ENCODE measurements at places on chromosomes 12 and 14.
A peak's percentile ranks its signal among the peaks of the same experiment; 100 is the strongest.

DNA sequence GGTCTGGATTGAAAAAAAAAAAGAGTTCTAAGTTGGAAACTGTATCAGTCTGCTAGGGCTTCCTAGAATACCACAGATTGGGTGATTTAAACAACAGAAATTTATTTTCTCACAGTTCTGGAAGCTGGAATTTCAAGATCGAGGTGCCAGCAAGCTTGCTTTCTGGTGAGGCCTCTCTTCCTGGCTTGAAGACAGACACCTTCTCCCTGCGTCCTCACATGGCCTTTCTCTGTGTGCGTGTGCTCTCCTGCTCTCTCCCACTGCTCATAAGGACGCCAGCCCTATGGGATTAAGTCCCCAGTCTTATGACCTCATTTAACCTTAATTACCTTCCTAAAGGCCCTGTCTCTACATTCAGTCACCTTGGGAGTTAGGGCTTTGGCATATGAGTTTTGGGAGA, 215.5 kb downstream of the PIK3C2G start:
- DNase-seq = no peak

GRCh38 chr12:66901138-66901932, 222.5 kb upstream of the GRIP1 start:
- DNase-seq = no peak

GRCh38 chr12:10130042-10130441, at the start of gene CLEC7A:
Gene CLEC7A (minus strand): TSS chr12:10130199. CDS start chr12:10130082, 117 bp downstream.
- no peak for DNase-seq

DNA sequence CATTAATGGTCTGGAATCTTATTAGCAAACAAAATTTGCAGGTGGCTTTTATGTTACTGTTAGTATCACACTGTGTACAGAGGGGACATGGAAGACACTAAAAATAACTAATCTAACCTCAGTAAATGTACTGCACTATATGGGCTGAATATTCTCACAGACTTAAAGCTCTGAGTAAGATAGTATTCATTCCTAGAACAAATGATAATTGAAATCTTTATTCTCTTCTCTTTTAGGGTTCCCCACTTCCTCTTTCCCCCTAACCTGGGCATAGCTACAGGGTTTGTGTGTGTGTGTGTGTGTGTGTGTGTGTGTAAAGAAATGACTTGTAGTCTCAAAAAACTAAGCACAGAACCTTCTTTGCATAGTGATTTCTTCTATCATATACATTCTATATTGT, 21.4 kb upstream of the HECTD1 start:
- DNase-seq = no peak

GRCh38 chr14:96164861-96165490, 39.7 kb upstream of the BDKRB2 start:
- no peak for DNase-seq

DNA sequence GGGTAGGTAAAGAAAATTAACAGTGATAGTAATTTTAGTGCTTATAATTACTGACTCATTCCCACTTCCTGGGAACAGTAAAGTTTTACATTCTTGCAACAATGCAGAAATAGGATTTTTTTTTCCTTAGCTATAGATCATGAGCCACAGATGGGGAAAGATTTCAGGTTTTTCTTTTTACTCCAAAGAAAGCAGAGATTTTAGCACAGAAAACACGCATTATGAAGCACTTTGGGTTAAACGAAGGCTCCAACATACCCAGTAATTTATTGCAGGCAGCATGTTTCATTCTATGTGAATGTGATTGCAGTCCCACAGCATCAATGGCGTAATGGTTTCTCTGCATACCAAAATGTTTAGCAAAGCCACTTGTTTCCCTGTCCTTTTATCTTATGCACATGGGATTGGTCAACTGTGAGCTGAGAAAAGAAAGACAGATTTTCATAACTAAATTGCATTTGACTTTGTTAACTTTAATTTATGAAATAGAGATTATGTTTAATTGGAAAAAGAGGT, 124.6 kb upstream of the E2F7 start:
- DNase-seq = no peak

DNA sequence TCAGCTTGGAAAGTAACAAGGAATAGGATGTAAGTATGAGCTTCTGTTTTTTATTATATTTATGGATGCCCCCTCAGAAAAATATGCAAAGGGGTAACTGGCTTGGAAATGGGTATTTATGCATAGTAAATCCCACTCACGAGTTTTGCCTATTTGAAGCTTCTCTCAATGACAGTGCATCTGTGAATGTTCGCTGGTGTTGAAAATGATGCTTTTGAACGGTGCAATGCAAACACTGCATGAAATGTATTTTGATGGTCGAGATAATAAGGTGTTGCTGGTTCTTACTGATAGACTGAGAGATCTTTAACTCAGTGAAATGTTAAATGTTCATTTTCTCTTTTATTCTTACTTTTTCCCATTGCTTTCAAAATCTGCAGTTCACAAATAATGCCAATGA, 36.0 kb upstream of the PSEN1 start:
- DNase-seq = no peak

GRCh38 chr12:109439181-109439580, 37.9 kb downstream of the KCTD10 start:
- no peak for DNase-seq

GRCh38 chr14:88607829-88608228, 45.0 kb downstream of the ZC3H14 start:
- no peak for DNase-seq

DNA sequence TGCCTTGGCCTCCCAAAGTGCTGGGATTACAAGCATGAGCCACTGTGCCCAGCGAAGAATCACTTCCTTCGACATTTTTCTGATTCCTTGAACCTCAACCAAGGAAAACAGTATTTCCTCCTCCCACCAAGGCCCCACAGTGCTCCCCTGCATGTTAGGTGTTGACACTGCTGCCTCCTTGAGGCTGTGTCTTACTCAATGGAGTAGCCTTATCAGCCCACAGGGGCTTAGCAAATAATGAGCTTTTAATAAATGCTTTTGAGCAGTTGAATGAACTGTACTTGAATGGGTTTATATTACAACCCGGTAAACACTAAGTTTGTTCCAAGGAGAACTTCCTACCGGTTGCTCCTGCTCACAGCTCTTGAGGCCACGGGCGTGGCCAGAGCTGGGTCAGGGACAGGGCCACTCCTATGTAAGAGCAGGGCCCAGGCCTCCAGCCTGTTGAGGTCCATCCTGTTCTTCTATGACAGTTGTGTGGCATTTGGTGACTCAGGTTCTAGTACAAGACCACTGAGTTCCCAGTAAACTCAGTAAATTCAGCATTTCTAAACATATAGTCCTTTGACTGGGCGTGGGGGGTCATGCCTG, 36.8 kb upstream of the TUBA1A start:
- no peak for DNase-seq

- no peak for DNase-seq
These were observed 18.3 kb upstream of the WIF1 start for GRCh38 chr12:65139389-65139788.

- DNase-seq = no peak
These were observed 1206.0 kb upstream of the TMEM132C start for GRCh38 chr12:127060933-127061332.

- no peak for DNase-seq
These were observed 143.7 kb downstream of the ASCL4 start for GRCh38 chr12:107917912-107918800.

DNA sequence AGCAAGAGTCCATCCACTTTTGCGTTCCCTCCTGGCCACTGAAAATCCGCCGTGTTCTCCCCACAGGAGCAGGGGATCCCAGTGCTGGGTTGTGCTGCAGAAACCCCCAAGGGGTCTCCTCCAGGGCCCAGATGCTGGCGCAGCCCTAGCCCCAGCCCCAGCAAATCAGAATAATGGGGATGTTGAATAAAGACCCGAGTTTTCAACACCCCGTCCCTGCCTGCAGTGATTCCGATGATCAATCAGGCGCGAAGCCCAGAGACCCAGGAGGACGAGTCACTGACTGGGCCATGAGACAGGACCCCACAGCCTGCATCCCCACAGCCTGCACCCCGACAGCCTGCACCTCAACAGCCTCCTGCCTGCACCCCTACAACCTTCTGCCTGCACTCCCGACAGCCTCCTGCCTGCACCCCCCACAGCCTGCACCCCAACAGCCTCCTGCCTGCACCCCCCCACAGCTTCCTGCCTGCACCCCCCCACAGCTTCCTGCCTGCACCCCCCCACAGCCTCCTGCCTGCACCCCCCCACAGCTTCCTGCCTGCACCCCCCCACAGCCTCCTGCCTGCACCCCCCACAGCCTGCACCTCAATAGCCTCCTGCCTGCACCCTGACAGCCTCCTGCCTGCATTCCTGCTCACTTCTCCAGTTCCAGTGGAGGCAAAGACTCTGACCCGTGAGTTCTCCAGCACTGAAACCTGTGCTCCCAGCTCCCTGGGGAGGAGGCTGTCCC, 37.2 kb downstream of the TNFAIP2 start:
- no peak for DNase-seq

DNA sequence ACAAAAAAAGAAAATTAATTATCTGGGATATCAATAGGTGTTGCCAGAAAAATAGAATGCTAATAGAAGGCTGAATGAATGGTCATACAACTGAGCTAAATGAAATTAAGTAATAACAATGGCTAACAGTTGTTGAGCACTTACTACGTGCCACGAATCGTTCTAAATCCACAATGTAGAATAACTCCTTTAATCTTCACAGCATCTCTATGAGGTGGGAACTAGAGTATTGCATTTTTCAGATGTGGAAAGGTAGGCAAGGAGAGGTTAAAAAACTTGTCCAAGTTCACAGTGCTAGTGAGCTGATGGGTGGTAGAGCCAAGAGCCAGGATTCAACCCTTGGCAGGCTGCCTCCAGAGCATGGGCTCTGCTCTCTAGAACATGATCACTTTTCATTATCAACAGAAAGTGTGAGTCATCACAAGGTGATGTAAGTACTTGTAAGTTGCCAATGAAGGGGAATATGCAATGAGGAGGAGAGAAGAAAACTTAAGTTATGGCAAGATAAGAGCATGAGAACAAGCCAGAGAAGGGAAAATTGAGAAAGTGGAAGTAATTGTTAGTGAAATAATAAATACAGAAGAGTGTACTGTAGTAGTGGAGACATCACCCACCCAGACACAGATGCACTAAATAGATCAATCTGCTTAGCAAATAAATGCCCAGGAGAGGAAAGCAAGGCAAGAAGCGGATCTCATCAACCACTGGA, 122.1 kb downstream of the PRKD1 start:
- peak; percentile 72 for DNase-seq
